GM13977 (cell line): ENCODE measurements at places on chromosomes 12 and 14.
A peak's percentile ranks its signal among the peaks of the same experiment; 100 is the strongest.

DNA sequence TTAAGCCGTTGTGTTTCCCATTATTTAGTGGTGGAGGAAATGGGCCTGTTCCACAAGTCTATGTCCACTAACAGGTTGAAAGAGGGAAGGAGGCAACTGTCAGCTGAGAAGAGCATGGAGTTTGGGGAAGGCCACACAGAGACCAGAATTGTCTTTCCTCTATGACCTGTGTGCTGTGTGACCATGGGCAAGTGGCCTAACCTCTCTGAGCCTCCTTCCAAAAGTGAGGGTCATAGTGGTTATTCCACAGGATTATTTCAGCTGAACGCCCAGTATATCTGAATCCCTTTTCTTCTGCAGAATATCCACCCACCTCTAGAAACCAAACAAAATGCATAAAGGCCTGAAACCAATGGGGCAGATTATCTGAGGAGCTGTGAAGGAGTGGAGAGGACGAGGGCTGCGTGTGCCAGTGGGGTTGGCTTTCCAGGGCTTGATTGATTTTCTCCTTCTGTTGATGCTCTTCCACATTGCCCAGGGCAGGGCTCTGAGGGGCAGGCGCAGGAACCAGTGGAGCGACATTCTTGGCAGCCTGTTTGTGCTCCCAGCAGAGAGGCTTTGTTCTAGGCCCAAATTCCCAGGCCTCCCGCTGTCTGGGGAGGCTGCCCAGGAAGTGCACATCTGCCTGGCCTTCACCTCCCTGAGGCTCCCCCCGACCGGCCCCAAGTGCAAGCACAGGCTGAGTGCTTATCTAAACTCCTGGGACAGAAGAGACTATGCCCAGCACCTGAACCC, 452.7 kb downstream of the BCL11B start:
- DNase-seq, result no peak

GRCh38 chr12:59164991-59165718, 244.9 kb upstream of the LRIG3 start:
- no peak for DNase-seq

- no peak for DNase-seq
These were observed 89.5 kb downstream of the PTPRO start for GRCh38 chr12:15411842-15412241.

DNA sequence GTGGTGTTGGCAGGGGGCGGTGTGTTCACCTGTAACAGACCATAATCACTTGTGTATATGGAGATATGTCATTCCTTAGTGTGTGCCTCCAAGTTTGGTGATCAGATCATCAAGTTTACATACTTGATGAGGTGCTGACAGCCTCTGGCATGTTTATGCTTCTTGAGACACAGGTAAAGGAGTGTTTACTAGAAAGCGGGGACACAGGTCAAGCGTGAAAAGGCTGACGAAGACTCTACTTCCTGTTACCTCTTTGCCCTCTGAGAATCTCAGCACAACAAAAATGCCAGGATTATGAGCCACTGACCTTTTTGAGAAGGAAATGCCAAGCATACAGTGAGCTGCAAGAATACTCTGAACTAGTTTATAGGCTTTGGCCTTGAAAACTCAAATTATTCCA, 29.6 kb downstream of the PRDM4 start:
- DNase-seq, result no peak

DNA sequence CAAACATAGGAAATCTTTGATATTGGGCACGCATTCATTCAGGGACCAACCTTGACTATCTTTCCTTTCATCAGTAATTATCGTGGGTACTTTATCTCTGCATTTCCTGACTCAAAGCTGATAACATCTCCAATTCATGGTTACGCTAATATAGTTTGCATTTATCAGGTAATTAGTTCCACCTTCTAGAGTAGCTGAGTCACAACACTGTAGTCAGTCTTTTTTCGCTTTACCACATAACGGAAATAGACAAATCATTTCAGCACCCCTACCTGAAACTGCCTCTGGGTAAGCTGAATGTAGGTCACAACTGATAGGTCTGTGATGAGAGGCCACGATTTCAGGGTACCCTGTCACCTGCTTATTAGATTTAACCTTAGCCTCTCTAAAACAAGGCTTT, 36.7 kb upstream of the IL22 start:
- peak; percentile 13 for DNase-seq

GRCh38 chr14:95104911-95105310, 52.4 kb downstream of the DICER1 start:
- no peak for DNase-seq

- DNase-seq, result no peak
These were observed 76.8 kb downstream of the PDE6H start for GRCh38 chr12:15049461-15050153.
